ENCODE measurements at places on chromosomes 6 and 20.

- peak; percentile 69 for DNase-seq
Observed at GRCh38 chr6:109441069-109441816, 719 bp downstream of the SMPD2 start.

DNA sequence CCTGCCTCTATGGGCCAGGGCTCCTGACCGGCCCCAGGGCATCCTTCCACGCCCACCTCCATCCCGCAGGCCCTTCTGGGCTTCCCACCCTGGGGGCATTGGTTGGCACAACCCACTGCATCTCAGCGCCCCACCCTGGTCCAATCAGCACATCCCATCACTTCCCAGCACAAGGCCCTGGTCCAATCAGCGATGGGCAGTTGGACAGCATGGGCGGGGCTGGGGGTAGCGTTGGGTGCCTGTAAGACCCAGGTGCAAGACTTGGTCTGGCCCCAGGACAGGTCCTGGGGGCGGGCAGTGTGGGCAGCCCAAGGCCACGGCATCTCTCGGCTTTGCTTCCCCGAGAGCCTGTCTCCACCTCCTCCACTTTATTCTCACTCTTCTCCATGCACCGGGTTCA is 298.5 kb downstream of the BMP7 start:
- DNase-seq = no peak

- DNase-seq = no peak
Observed at GRCh38 chr6:87251225-87251624, 71.2 kb upstream of the SMIM8 start.

GRCh38 chr6:119207971-119208725 is 129.7 kb upstream of the FAM184A start:
- DNase-seq = no peak

DNA sequence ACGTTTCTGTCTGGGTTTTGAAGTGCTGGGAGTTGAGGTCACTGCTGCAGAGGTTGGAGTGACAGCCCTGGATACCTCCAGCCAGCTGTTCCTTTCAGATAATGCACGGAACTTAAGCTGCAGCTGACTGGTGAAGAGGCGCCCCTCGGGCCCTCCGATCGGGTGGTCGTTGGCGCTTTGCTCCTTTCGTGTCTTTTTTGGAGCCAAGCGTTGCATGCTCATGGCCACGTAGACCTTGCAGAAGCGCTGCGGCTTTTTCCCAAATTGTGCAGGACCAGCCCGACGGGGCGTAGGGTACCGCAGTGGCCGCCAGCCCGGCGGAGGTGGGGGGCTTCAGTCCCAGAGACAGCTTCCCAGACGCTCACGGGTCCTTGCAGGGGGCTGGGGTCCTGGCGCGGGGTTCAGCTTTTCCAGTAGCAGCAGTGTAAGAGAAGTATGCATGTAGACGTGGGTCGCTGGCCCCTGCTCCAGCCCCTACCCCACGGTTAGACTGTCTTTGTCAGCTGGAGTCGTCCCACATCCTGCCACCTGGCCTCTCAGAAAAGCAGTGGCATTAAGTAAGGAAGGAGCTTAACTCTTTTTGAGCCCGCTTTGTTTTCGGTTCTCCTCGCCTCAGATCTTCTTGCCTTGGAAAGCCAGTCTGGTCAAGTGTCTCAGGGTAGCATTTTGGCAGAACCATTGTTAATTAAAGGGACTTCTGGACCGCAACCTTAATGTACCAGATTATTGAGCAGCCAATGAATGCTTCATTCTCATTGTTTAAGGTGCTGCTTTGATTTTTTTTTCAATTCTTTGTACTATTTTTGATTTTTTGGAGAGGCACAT is 838 bp downstream of the TNFAIP3 start:
- DNase-seq = peak; percentile 82

DNA sequence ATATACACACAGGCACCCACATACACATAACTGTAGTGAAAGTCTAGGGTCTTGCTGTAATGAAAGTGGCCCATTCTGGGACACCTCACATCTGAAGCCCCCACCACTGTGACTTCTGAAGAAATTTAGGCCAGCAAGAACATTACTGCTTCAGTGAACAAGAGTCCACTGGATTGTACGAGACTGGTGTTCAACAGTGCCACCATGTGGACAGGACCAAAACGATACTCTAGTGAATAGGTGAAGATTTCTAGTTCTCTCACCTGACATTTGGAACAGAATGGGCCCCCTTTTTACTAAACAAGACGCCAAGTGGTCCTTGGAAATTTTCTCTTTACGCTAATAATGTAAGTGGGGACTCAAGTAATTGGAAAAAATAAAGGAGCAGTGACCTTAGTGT is 156.9 kb downstream of the MAFB start:
- DNase-seq = peak; percentile 51

- DNase-seq = no peak
Observed at GRCh38 chr20:35305682-35306556, 13.7 kb upstream of the FAM83C start.

- DNase-seq = no peak
Observed at GRCh38 chr20:5818346-5818681, 68.1 kb downstream of the SHLD1 start.

- DNase-seq = no peak
Observed at GRCh38 chr20:32232326-32232886, 24.7 kb downstream of the POFUT1 start.

DNA sequence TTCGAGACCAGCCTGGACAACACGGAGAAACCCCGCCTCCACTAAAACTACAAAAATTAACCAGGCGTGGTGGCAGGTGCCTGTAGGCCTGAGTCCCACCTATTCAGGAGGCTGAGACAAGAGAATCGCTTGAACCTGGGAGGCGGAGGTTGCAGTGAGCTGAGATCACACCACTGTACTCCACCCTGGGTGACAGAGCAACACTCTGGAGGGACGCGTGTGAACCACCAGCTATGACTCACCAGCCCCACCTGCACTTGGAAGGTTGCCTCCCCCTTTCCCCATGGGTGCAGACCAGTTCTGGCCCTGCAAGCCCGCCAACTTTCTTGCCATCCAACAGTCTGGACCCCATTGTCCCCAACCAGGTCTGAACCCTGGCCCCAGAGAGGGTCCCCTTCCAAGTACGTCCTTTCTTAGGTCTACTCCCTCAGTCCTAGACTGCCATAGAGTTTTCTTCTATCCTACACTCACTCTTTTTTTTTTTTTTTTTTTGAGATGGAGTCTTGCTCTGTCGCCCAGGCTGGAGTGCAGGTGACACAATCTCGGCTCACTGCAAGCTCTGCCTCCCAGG is 29.2 kb downstream of the ATP9A start:
- no peak for DNase-seq

- DNase-seq = peak; percentile 8
Observed at GRCh38 chr6:1406306-1407072, 17.1 kb downstream of the FOXF2 start.

GRCh38 chr6:154242617-154243357 is 113.8 kb downstream of the IPCEF1 start:
- DNase-seq = no peak

- DNase-seq = peak; percentile 54
Observed at GRCh38 chr6:133817460-133818047, 71.4 kb upstream of the TCF21 start.

GRCh38 chr6:13098793-13099570 is 229.4 kb downstream of the TBC1D7 start:
- DNase-seq = no peak

DNA sequence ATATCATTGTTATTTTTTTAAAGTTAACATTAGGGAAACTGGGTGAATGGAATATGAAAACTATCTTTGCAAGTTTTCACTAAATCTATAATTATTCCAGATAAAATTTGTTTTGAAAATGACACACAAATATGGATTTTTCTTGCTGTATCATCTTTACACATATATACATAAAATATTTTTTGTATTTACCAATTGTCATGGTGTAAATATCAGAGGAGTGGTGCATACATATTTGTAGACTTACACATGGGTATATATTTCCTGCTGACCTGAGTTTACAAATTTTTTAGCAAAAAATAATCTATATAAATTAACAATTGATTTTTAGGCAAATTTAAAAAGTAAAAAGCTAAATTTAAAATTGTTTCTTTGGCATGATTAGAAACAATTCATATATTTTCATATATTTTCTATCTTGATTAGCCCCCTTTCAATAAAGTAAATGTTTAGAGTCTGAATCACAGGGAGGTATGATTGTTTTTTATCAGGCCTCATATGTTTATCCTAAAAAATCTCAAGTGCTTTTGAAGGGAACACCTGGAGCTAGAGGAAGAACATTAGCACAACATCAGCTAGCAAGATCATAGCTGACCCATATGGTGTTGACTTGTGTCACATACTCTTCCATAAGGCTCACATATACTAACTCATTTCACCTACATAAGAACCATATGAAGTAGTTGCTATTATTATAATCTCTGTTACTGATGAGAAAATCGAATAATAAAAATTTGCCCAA is 671.8 kb upstream of the GJE1 start:
- no peak for DNase-seq

GRCh38 chr6:121664158-121664557 is 228.7 kb downstream of the GJA1 start:
- no peak for DNase-seq

GRCh38 chr20:15528391-15529111 is 1044.7 kb downstream of the KIF16B start:
- DNase-seq = peak; percentile 58

DNA sequence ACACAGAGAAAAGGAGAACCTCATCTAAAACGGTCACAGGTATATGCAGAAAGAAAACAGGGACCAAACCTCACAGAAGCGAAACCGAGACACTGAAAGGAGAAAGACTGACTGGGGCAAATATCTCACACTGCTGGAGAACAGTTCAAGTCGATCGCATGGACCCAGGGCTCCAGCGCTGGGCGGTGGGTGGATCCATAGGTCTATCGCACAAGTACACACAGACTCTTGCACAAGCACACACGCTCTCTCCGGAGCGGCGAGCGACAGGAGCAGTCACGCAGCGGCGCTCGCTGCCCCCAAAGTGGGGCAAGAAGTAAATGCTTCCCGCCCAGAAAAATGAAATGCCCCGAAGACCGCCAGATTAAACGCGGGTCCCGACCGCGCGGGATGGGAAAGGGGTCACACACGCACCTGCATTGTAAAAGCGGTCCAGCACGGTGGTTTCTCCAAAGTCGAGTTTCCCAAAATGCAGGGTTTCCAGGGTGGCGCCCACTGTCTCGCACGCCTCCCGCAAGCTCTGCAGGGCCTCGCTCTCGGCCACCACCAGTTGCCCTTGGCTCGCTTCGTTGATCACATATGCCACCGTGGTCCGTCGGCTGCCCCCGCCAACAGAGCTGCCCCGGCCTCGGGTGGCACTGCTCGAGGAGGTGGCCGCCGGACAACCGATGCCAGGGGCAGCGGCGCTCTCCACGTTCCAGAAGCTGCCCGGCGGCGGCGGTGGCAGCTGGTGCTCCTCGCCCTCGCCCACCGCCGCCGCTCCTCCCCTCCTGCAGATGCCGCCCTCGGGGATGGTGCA is 782 bp downstream of the MAP3K5 start:
- peak; percentile 53 for DNase-seq

DNA sequence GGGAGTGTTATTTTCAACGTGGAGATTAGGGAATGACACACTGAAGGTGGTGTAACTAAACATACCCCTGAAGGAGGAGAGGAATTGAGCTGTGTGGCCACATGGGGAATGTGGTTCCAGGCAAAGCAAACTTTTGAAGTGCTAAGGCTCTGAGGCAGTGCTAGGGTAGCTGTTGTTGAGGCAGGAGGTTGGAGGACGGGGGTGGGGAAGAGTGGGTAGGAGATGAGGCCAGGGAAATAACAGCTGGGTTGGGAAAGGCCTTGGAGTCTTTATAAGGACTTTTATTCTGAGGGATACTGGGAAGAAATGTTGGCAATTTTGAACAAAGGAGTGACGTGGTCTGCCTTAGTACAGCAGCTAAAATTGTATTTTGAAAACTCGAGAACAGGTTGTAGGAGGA is 13.0 kb downstream of the RPRD1B start:
- no peak for DNase-seq

DNA sequence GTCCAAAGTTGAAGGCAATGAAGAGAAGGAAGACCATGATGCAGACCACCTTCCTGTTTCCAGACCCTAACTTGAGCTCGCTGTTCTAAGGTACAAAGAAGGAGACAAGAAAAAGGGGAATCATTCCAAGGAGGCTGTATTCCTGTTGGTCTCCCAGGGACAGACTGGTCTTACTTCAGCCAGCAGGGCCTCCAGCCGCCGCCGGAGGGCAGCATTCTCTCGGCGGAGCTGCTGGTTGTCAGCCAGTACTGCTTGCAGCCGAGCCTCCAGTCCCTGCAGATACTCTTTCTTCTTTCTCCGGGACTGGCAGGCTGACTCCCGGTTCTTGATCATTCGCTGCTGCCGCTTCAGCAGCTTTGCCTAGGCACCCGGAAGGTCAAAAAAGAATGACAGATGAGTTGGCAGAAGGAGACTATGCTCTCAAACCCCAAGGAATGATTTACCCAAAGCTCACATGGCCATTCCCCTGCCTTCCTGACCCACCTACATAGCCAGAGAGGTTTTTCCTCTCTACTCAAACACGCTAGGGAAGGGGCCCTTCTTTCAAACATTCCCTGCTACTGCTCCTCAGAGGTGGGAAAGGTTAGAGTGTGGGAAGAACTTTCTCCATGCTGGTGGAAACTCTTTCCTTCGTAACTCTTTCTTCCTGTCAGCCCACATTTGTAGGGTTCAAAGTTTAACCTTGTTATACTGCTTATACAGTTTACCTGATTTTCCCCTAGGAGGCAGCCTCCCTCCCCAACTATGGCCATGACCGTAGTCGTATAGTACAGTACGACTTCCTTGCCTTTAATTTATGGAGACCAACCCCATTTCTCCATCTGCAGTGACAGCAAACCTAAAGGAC is 9.0 kb downstream of the ATF6B start:
- DNase-seq = peak; percentile 87

DNA sequence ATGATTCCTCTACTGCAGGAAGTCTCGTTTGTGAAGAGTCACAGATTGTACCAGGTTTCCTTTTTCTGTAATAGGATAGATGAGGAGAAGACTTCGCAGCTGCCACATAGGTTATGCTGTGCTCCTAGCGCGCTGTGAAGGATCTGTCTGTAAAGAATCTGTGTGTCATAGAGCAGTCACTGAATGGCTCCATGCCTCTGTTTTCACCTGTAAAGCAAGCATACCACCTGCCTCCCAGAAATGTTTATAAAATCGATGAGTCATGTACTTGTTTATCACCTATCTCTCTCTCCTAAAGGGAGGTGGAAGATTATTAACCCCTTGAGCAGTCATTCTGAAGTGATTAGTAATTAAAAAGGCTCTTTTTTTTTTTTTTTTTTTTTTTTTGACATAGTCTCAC is 86.6 kb downstream of the TFAP2B start:
- DNase-seq = no peak

GRCh38 chr6:56637640-56638039 is 5.0 kb downstream of the DST start:
- DNase-seq = peak; percentile 78

GRCh38 chr6:170190046-170190445 is 100.8 kb downstream of the DLL1 start:
- DNase-seq = no peak

All from NCI-H82 (cell line).